GM23338 (cell line): ENCODE measurements at places on chromosomes 7 and 10.

DNA sequence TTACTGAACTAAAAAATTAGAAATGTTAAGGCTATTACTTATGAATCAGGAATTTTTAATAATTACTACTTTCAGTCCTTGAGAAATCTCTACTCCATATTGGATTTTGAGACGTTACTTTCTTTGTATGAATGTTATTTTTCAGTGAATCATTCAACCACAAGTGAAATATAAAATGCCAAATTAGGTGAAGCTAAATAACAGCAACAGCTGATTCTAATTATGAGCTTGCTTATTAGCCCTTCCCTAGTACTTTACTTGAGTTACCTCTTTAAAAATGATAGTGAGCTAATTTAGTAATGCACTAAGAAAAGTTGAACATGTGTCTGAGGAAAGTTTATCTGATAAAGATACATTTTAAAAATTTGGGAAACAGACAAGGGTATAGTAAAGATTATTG lies 51.4 kb downstream of the PCGF5 start:
- no peaks in the 10 kb centered on the region for H3K36me3 ChIP-seq
- 0 out of 2 replicates have a peak, but pooled peaks cover 5% of the 10 kb centered on the region for H3K4me1 ChIP-seq
- no peak for DNase-seq

DNA sequence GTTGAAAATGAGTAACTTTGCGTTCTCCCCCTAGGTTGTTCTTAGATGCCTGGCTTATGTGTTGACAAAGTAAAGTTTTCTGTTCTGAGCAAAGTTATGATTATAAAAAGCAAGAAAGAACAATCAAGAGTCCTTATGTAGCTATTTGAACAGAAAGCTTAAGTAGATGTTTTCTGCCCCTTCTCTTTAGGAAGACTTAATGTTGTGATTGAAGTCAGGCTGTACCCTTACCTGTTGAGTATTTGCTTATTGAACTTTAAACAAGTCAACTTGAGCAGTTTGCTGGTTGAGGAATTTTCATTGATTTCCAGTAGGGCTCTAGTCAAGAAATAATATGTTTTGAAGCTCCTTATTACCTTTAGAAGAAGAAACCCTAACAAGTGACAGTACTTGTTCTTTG lies 33.9 kb upstream of the VDAC2 start:
- no peaks in the 10 kb centered on the region for H3K27me3 ChIP-seq
- no peaks in the 10 kb centered on the region for H3K4me1 ChIP-seq
- no peak for DNase-seq
- H3K4me3 ChIP-seq: no peak overlapping the region
- H3K36me3 ChIP-seq: no peaks in the 10 kb centered on the region

DNA sequence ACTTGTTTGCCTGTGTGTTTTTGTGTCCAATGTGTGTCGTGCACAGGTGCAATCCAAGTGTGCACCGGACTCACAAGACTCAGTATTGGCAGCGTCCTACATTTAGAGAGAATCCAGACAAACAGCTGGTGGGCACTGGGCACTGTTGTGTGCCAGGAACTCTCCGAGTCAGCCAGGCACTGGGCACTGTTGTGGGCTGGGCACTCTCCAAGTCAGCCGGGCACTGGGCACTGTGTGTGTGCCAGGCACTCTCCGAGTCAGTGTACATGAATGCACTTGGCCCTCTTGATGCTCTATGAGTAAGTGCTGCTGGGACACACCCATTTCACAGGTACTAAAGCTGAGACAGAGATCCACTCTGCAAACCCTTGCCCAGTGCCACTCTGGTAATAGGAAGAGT lies 303.5 kb downstream of the PTPRN2 start:
- no peak for DNase-seq
- H3K27me3 ChIP-seq: no peaks in the 10 kb centered on the region
- H3K4me1 ChIP-seq: no peaks in the 10 kb centered on the region
- no peak overlapping the region for H3K27ac ChIP-seq
- no peak overlapping the region for H3K4me3 ChIP-seq
- H3K36me3 ChIP-seq: peaks cover 5% of the 10 kb centered on the region; the same call in 1 of the 2 replicates

GRCh38 chr10:110129490-110129889 lies 77.9 kb upstream of the MXI1 start:
- no peaks in the 10 kb centered on the region for H3K27me3 ChIP-seq
- peak; percentile 43 for DNase-seq
- H3K36me3 ChIP-seq: peaks cover 5% of the 10 kb centered on the region
- H3K27ac ChIP-seq: no peak overlapping the region
- H3K4me1 ChIP-seq: peaks cover 8% of the 10 kb centered on the region; the same call in 1 of the 2 replicates

- DNase-seq: no peak
- H3K4me3 ChIP-seq: no peak overlapping the region
- H3K27ac ChIP-seq: no peak overlapping the region
- no peaks in the 10 kb centered on the region for H3K36me3 ChIP-seq
- H3K27me3 ChIP-seq: no peaks in the 10 kb centered on the region
Measured at GRCh38 chr7:91912494-91912893, 28.2 kb upstream of the AKAP9 start.
